ENCODE measurements at places on chromosomes 1 and 21.

DNA sequence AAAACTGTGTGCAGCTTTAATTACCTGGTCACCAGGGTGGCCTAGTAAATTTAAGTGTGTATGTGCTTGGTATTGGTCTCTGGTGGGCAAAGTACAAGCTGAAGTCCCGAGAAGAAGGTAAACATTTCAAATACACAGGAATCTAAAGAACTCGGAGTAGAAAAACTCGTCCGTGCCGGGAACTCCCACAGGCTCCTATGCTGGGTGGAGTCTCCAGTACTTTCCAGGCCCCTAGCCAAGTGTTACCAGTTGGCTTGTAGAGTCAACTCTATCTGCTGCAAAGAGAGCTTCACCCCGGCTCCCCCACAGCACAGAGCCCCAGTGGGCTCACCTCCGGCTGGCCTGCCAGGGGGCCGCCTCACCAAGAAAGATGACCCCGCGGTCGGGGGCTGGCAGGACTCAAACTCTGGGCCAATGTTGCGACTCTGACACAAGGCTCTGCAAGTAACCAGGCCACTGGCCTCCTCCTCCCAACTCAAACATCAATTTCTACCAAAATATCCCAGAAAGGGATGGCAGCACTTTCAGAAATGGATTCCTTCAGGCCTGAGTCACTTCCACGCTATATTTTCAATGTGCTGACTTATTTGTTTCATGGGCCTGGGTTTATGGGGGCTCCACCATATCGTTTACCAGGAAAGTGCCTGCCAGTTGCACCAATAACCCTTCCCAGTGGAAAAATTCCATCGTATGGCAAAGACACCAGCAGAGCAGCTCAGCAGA is 73.9 kb downstream of the SLC66A1 start:
- DNase-seq = no peak

- no peak for DNase-seq
Observed at GRCh38 chr1:159079525-159079924, 3.0 kb upstream of the AIM2 start.

DNA sequence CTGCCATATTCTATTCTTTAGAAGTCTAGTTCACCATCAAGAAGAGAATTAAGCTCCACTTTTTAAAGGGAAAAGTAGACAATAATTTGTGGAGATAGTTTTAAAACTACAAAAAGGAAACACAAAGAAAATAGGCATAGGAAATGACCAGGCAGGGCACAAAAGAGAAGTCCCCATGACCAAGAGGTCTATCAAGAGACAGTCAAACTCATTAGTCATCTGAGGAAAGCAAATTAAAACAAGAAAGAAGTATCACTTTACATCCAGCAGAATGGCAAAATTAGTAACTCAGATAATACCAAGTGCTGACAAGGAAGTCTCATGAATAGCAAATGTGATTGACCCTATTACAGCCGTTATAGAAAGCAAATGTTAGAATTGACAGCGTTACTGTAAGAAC is 243.7 kb upstream of the SNX7 start:
- no peak for DNase-seq

DNA sequence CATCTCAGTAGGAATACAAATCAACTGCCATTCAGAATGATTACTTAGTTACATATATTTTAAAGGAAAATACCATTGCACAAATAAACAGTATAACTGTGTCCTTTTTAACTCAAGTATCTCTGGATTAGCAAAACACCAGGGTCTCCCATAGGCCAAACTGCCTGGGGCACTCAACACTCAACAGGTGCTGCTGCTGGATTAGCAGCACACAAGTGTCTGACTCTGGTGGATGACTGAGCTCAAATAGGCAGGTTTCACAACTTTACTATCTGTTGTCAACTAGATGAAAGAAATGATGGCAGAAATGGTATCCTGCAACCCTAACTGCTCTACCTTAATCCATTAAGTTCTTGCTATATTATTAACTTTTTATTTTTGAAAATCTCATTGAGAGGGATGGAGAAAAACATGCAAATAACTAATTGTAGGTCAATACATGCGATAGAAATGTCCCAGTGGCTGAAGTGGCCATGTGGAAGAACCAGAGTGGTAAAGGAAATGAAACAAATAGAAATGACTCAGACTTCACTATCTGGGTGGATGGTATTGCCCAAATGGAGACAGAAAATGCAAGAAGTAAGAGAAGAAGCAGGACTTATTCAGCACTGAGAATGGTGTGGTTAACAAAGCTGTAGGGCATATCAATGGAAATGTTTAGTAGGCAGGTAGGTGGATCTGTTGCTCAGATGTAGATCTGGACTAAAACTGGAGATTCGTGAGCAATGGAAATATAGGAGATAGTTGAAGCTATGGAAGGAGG is 90.8 kb upstream of the CCDC190 start:
- peak; percentile 25 for DNase-seq

DNA sequence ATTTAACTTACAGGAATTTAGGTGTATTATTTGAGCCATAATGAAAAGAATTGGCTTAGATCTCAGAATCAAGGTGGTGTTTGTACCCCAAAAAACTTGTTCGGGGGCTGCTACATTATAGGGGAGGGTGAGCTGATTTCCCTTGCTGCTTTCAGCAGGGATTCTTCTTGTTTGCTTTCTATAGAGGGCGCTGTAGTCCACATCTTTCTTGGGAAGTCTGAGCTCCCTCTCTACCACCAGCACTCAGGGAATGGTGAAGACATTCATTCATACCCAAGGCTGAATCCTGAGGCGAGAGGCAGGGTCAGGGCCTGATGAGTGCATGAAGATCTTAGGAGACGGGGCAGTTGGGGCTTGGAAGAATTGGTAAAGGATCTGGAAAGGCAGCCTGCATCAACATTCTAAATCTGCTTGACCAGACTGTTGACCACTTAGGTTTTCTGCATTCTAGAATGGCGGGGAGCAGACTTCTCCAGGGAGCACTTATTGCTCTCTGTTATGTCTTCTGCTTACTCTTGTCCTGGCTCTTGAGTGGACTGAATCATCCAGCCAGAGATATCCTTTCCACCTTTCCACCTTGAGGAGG is 18.9 kb downstream of the SPATA46 start:
- peak; percentile 33 for DNase-seq

DNA sequence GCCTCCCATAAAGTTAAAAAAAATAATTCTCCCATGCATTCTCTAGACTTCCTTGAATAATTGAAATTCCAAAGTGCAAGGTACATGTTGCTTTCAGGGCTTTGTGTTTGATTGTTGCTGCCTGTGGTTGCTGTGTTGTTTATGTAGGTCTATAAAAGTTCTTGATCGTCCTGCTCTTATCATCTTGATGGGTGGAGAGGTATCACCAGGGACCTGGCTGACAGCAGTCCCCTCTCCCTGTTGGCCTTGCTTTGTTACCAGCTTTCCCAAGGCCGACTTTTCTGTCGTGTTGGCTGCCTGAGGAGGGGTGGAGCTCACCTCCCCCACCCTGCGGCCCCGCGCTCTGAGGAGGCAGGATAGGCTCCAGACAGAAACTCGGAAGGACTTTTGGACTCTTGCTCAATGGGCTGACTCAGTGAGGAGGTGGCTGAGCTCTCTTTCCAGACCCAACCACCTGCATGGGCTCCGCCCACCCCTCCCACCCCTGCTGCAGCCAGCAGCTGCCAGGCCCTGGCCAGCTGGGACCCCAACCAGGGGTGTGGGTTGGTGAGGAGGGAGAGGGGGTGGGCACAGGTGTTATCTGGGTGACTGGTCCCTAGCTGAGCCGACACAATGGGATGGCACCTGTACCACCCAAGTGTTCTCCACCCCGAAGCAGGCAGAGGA is 2.0 kb downstream of the INAVA start:
- no peak for DNase-seq

GRCh38 chr1:206770531-206771337 is at the start of gene IL19:
IL19 (plus strand) TSS chr1:206770773; CDS start chr1:206836663, 65,890 bp downstream.
- no peak for DNase-seq

DNA sequence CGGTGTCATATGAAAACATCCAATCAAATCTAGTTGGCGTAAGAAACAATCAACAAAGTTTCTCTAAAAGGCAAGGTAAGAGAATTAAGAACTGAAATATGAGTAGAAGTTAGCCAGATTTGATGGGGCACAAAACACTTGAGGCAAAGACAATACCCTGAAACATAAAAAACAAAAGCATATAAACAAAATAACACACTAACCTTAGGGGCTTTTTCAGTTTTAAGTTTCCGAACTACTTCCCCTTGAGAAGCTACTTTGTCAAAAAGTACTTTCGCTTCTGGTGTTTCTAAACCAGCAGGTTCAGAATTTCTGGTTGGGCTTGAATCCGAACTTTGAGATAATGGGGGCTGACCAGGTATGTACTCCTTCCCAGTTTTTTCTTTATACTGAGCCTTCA is 57.9 kb downstream of the EPRS1 start:
- no peak for DNase-seq

- DNase-seq = no peak
Observed at GRCh38 chr1:19517017-19517416, 31.7 kb upstream of the CAPZB start.
